Sigmoid colon (tissue), 7 donors: ENCODE measurements at places on chromosomes 4 and X.

DNA sequence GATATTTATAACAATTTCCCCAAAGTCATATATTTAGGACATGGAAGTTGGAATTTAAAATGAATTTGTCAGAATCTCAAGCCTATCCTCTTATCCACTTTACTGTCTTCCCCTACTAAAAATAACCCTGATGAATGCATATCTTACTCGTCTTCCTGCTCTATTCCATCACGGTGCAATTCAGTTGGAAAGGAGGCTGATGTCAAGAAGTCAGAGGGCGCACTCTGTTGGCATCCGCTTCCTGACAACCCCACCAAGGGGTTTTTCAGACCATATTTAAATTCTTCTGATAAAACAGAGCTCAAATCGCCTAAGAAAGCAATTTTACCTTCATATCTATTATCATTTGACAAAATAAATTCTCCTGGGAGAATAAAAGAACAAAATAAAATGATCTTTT, 233.5 kb downstream of the ARHGAP24 start:
- no peak for DNase-seq

- no peak for DNase-seq
These were observed 40.5 kb downstream of the MED14 start for GRCh38 chrX:40694802-40695201.

GRCh38 chr4:158003212-158003611, 169.6 kb downstream of the GASK1B start:
- no peak for DNase-seq

DNA sequence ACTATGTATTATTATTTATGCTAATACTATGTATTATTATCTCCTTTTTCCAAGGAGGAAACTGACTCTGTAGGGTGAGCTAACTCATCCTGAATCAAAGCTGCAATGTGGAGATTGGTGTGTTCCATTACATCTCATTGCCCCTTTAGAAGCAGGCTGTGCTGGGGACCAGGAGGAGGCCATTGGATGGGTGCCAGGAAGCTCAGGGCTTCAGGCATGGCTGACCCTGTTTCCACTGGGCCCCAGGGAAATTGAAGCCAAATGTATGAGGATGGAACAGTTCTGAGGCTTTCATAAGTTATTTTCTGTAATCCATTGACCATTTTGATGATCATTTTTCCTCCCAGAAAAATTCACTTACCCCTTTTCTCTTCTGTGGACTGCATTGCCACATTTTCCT, 418.8 kb upstream of the ZFP42 start:
- DNase-seq, result no peak

GRCh38 chrX:20361081-20361889, 94.6 kb upstream of the RPS6KA3 start:
- no peak for DNase-seq

- no peak for DNase-seq
These were observed 87.8 kb upstream of the BMPR1B start for GRCh38 chr4:94669672-94670664.

DNA sequence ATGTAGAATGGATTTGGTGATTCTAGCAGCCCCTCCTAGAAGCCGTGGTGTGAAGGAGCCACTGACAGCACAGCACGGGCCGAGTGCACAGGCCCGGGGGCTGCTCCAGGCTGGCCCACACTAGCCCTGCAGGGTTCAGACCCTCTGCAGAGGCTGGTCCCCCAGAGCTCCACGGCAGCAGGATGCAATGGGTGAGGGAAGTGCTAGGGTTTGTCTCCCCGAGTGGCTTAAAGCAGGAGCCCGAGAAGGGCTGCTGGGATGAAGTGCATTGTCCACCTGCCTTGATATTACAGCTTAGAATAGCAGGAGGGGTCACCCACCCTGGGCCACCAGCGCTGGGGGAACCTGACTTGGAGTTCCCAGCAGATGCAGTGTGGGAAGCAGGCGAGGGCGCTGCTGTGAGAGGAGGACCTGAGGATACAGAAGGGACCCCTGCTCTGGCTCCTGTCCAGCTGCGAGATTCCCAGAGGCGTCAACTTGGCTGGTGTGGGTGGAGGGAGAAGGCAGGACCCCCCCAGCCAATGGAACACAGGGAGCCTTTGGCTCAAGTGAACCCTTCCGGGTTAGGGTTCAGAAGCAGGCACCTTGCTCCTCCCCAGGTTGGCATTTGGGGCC, 30.0 kb downstream of the WDR1 start:
- DNase-seq, result peak; percentile 68

DNA sequence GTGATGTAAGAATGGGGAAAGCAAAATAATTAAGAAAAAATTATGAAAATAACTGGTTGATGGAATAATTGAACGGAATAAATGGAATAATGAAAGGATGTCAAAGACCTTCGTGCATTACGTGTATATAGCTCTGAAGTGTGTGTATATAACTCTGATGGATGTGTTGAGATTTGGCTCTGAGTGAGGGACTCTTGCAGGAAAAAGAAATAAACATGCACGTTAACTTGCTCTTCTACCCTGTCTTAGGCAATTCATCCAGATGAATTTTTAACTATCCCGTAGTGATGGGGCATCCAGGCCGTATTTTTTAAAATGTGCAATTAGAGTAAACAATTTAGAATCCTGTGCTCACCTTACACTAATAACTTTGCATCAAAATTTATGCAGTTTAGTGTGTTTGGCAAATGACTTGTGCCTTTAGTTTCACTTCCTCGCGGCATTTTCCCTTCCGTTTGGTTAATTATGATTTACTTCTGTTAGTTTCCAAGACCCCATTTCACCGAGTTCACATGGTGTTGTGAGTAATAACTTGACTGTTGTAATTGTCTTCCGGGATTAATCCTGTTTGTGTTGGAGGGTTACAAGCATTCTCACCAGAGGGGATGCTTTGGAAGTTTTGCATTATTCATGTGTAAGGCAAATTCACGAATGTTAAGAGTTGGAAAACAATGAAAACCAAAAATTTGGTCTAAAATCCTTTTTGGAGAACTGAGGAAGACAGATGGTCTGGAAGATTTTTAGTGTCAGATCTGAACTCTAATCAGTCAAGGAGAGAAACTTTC, 256.5 kb upstream of the FAT1 start:
- DNase-seq, result no peak

GRCh38 chrX:5916945-5917344, 311.7 kb downstream of the NLGN4X start:
- no peak for DNase-seq

- DNase-seq, result no peak
These were observed 17.5 kb downstream of the GATB start for GRCh38 chr4:151743128-151743854.

DNA sequence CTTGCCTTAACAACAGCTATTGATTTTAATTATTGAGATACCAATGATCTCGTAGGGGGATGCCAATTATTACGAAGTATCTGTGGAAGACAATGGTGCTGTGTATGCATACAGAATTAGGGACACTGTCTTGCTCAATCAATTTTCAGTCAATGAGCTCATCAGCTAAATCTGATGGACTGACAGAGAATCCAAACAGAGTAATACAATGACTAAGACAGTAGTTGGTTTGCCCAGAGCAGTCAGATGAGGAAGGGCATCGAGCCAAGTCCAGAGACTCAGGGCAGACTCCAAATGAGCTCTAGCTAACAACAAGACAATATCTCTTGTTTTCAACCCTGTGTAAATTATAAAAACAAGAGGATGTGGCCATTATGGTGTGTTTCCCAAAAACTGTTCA, 14.7 kb upstream of the GSX2 start:
- DNase-seq, result no peak

DNA sequence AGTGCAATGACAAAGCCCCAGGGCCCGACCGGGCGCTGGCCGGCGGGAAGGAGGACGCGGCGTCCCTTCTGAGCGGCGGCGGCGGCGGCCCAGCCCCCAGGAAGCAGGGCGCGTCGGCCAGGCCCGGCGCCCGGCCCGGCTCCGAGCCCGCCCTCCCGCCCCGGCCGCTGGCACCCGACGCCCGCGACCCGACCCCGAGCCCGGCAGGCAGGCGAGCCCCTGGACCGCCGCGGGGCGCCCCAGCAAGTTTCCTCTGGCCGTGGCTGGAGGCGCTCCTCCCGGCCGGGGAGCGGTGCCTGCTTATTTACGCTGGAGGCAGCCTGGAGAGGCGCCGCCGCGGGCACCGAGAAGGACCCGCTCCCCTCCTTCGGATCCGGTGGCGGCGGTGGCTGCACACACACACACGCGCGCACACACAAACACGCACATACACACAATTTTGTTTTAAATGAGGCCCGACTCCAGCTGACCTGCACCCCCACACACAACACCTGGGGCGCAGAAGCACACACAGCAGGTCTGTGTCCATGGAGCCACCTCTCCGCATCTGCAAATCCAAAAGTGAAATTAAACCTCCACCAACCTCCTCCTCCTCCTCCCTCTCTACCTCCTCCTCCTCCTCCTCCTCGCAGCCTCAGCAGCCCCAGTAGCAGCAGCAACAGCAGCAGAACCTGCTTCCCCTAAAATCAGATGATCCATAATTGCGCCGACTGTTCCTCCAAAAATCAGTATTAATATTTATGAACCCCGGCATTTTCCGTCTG, 669 bp downstream of the IRF2 start:
- DNase-seq, result no peak

GRCh38 chr4:11543706-11544105, 115.0 kb upstream of the HS3ST1 start:
- DNase-seq, result no peak

DNA sequence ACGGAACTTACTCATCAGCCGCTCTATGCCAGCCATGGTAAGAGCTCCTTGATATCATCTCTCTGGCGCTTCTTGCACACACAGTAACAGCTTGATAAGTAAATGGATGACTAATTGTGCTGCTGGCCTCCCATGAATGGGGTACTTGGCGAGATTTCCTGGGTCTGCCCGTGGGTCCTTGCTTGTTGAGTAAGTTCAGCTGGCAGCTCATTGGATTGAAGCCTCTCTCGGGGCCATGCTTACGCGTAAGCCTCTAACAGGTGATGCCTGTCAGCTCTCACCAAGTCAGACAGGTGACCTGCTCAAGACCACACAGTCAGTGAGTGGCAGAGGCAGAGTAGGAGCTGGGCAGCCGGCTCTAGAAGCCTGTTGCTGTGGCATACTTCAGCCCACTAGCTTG, 7.7 kb downstream of the NSG1 start:
- DNase-seq, result no peak

GRCh38 chr4:142703694-142704309, 142.3 kb downstream of the INPP4B start:
- no peak for DNase-seq

GRCh38 chrX:12419591-12419990, 281.3 kb downstream of the FRMPD4 start:
- no peak for DNase-seq

DNA sequence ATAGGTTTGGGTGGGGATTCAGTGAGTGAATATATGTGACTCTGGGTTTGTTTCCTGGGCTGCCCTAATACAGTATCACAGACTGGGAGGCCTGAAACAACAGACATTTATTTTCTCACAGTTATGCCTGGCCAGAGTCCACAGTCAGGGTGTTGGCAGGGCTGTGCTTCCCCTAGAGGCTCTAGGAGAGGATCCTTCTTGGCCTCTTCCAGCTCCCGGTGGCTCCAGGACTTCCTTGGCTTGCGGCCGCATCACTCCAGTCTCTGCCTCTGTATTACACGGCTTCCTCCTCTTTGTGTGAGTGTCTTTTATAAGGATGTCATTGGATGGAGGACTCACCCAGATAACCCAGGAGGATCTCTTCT, 5.2 kb upstream of the JAKMIP1 start:
- peak; percentile 20 for DNase-seq

DNA sequence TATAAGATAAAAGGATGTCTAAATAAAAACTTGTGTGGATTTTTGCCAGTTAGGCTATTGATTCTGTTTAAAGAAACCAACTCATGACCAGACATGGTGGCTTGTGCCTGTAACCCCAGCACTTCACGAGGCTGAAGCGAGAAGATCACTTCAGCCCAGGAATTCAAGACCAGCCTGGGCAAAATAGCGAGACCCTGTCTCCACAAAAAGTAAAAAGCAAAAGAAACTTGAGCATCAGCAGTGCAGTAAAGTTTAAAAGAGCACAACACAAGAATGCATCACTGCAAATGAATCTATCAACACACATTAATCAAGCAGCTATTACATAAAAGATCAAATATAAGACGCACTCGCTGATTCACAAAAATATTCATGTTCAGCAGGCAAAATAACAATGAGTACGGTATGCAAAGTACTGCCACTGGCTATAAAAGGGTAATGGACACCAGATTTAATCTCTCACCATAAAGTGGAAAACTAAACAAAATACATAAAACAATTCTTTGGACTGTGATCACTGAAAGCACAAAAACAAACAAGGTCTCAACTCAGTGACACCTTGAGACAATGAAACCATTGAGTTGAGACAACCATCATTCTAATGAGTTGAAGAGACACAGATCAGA, 41.3 kb downstream of the LRBA start:
- DNase-seq, result no peak

DNA sequence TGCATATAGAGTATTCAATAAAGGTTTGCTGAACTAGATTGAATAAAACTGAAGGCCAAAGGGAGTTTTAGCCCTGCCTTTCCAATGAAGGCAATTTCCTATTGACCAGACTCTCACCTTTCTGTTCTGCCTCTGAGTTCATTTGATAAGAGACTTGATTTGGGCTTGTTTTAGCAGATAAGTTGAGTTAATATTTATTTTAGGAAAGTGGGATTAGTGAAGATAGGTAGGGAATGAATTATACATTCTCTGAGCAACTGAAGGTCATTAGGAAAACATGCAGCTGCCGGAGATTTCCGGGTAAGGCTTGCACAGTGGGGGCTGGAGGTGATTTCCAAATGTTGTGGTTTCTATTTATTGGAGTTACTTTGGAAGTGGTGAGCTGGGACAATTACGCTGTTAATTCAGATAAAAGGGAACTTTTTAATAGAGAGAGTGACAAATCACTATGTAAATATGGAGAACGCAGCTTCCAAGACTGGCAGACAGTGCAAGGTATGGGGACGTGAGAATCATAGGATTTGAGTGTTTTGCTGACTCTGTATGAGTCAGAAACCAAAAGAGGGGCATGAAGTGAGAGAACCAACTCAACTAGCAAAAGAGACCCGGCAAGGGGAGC, 553.6 kb upstream of the BOD1L1 start:
- no peak for DNase-seq

GRCh38 chr4:181443021-181443420, 800.2 kb upstream of the TENM3 start:
- no peak for DNase-seq

DNA sequence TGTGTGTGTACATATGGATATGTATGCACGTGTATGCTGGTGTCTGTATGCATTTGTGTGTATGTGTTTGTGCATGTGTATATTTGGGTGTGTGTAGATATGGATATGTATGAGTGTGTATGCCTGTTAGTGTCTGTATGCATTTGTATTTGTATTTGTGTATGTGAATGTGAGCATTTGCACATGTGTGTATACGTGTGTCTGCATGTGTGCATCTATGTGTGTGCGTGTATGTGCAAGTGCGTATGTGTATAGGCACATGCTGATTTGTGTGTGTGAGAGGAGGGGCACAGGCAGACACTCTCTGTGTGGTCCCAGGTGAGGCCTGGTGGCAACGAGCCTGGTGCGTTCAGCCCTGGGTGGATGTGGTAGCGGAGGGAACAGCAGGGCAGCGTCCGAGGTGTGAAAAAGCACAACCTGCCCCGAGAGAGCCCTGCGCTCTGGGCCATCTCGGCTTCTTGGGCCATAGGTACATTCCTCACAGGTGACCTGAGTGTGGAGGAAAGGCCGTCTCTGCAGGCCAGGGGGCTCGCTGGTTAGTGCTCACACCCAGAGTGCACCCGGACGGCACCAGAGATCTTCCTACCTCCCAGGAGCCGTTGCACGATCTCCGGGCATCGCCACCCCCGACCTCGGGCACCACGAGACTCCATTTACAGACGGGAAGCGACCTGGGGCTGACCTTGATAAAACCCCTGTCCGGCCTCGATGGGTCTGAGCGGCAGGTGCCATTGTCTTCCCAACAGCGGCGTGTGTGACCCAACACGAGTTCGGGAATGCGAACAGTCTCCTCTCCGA, 45.0 kb downstream of the ASMT start:
- DNase-seq, result no peak
